CMK (cell line): ENCODE measurements at places on chromosomes 2 and 18.
A peak's percentile ranks its signal among the peaks of the same experiment; 100 is the strongest.

DNA sequence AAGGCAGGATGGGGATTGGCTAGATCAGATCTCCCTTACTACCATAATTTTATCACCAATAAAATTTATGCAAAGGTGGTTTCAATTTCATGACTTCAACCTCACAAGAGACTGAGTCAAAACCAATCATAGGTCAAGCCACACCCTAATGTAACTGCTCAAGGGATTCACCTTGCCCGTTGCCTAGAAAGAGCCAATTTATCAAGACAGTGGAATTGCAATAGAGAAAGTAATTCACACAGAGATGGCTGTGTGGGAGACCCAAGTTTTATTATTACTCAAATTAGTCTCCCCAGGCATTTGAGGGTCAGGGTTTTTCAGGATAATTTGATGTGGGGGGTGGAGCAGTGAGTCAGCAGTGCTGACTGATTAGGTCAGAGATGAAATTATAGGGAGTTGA is 340.6 kb downstream of the RND3 start:
- DNase-seq: no peak

GRCh38 chr2:109218087-109218791 is 89.2 kb downstream of the SH3RF3 start:
- no peak for DNase-seq

DNA sequence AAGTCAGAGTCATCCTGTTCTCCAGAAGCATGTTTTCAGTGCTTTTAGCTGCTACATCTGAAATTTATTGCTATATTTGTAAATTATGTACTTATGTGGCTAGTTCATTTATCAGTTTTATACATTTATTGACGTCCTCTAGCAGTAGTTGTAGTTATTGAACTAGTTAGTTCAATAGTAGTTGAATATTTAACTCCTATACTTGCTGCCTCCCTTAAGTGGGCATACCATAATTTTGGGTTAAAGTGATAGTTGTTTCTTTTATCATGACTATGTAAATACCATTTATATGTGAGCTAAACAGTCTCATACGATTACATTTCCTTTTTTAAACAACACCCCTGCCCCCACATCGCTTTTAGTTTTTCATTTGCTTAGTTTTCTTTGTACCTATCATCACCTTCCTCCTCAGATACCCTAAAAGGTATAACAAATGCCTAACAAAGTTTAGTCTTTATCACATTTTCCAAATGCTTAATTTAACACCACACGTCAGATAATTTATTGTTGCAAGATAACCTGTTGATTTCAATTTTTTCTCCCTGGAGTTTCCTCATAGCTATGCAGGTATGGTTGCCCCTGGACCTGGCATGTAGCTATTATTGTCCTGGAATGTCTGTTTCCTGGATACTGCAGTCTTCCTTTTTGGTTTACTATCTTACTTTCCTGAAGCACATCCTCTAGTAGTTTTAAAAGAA is 8.8 kb downstream of the MAP4K4 start:
- no peak for DNase-seq

DNA sequence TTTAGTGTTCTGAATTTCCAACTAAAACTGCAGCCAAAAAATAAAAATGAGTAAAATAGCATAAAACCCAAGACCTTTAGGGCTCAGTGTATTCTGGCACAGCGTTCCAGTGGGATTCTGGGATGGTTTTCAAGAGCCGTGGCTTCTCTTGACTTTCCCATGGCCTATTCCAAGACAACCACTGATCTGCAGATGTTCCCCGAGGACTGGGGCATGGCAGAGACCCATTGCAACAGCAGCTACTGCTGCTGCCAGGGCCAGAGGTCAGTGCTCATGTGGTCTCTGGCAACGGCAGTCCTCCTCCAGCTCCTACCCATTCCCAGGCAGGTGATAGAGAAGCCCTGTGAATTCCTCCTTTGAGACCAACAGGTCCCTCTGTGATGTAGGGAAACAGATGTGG is 26.8 kb downstream of the TNP1 start:
- DNase-seq: no peak

- no peak for DNase-seq
Observed at GRCh38 chr18:50658601-50659000, 98.7 kb downstream of the MAPK4 start.

- no peak for DNase-seq
Observed at GRCh38 chr2:41910126-41910525, 137.7 kb upstream of the PKDCC start.

GRCh38 chr18:75845413-75845812 is 417.9 kb upstream of the SMIM21 start:
- no peak for DNase-seq

DNA sequence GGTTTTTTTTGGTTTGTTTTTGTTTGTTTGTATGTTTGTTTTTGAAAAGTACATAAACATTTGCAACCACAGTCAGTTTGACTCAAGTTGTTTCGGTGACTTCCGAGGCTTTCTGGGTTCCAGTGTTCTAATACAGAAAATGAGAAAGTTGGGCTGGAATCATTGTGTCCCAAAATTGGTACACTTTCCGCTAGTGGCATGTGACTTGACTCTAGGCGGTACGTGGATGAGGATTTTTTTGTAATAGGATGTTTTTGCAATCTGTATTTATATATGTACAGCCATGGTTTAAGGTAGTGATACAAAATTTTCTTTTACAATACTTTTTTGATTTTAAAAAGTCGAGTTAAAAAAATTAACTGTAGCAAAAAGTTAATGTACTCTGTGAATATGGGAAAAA is 1.7 kb downstream of the MFF start:
- DNase-seq: no peak

DNA sequence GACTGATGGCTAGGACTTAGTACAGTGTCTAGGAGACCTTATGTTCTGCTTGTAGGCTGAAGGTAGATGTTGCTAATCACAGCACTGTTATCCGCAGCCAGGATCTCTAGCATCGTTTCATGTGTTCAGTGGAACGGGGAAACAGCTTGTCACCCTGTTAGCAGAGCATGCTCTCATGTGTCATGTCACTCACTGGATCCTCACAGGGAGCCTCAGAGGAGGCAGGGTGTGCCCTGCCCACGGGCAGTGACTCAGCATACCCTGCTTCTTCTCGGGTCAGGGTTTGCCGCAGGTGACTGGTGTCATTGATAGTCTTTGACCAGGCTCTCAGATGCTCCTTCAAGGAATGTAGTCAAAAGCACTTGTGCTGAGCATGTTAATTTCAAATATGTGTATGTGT is 44.4 kb downstream of the RPIA start:
- DNase-seq: peak; percentile 20

- DNase-seq: no peak
Observed at GRCh38 chr2:209230560-209230959, 193.3 kb upstream of the MAP2 start.
